ENCODE measurements at places on chromosomes 6 and 20. TPM values are rescaled to one million over a fixed set of nuclear protein-coding genes. Genes with fewer than 3 reads are reported as not detected.

Gene RHAG
- total RNA-seq = not detected

Gene CST2
- total RNA-seq = not detected

Gene RAMACL
- total RNA-seq = 0.19 TPM

Gene DDX27
- total RNA-seq = 14.4 TPM

Gene PRKN
- total RNA-seq = 2.5 TPM

Gene DUSP15
- total RNA-seq = 1.1 TPM

Gene PPP1R16B
- 0.62 TPM for total RNA-seq

Gene ATP5F1E
- total RNA-seq = 30.1 TPM

Gene FABP7
- total RNA-seq = not detected

Gene UBE2C
- total RNA-seq = 5.8 TPM

Gene PRND
- total RNA-seq = not detected

Gene EGFL8
- total RNA-seq = 6.0 TPM

Gene FAM83C
- not detected for total RNA-seq

Gene HLA-DRB5
- 8.0 TPM for total RNA-seq

Gene GRM1
- 0.07 TPM for total RNA-seq

Gene TCP11
- 0.31 TPM for total RNA-seq

Gene BTN1A1
- total RNA-seq = not detected

Gene SLC22A7
- total RNA-seq = 158 TPM

Gene CRISP3
- 0.24 TPM for total RNA-seq

Gene LY6G6C
- total RNA-seq = not detected

Gene NKX2-4
- not detected for total RNA-seq

Gene CYP24A1
- not detected for total RNA-seq

Gene ZSCAN26
- total RNA-seq = 6.7 TPM

Gene BPI
- 0.75 TPM for total RNA-seq

Gene PPP1R10
- 38.7 TPM for total RNA-seq

Gene SLC16A10
- total RNA-seq = 11.0 TPM

Gene RING1
- total RNA-seq = 21.3 TPM

Gene RAB23
- 2.6 TPM for total RNA-seq

Gene OVOL2
- 0.25 TPM for total RNA-seq

Gene BPIFA1
- total RNA-seq = not detected

Gene SPATS1
- total RNA-seq = not detected

Gene NHLRC1
- total RNA-seq = 2.2 TPM

Gene TSHZ2
- total RNA-seq = 18.6 TPM

Gene EYS
- 1.3 TPM for total RNA-seq

Gene PLTP
- total RNA-seq = 70.2 TPM

Gene PRR18
- 0.86 TPM for total RNA-seq

Gene SEMG1
- total RNA-seq = not detected

Gene ADGB
- not detected for total RNA-seq

Gene LGSN
- not detected for total RNA-seq

Gene TREML1
- not detected for total RNA-seq

Gene HLA-DRA
- total RNA-seq = 235 TPM

Gene ANKRD66
- not detected for total RNA-seq

Gene BMP5
- total RNA-seq = 0.95 TPM

Gene TCFL5
- 3.9 TPM for total RNA-seq

Gene TRIM15
- total RNA-seq = 8.3 TPM

Gene BTNL2
- not detected for total RNA-seq

Gene RCAN2
- 1.8 TPM for total RNA-seq

Gene PRSS16
- total RNA-seq = 0.37 TPM
